NCI-H146 (cell line): ENCODE measurements at places on chromosomes 13 and 19.

GRCh38 chr19:4534836-4535658 is at the start of gene PLIN5:
TSS of gene PLIN5 (minus strand) at chr19:4535224. CDS start at chr19:4534074, 1,150 bp downstream.
- DNase-seq = peak; percentile 92

GRCh38 chr19:3672993-3673392 is 27.3 kb downstream of the PIP5K1C start:
- DNase-seq = no peak

- no peak for DNase-seq
Observed at GRCh38 chr13:48993150-48993549, 17.4 kb downstream of the FNDC3A start.

DNA sequence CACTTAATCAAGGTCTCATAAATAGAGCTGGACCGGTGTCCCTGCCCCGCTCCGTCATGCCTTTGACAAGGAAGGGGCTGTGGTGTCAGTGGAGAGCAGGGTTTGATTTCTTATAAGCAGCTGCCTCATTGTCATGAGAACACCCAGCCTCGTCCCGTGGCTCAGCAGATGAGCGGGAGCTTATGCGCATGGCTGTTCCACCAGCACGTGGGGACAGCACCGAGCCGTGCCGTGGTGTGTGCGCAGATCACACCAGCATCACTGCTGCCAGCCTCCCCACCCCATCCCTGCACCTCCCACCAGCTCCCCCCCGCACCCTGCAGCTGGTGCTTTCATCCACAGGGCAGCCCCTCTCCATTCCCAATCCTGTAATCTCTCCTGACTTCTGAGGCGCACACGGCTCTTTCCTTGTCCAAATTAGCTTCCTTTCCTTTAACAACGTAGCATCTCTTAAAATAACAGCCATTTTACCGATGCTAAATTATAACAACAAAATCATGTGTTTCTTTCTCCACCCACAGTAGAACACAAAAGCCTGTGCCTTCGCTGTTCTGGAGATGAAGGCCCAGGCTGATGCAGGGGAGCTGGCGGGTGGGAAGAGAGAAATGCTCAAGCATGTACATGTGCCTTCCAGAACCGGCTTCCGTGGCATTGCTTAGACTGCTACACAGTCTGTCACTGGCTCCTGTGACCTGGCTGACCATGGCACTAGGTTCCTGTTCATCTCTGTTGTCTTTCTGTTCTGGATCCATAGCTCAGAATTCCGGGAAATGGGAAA is 96.8 kb downstream of the RAB20 start:
- DNase-seq = no peak

DNA sequence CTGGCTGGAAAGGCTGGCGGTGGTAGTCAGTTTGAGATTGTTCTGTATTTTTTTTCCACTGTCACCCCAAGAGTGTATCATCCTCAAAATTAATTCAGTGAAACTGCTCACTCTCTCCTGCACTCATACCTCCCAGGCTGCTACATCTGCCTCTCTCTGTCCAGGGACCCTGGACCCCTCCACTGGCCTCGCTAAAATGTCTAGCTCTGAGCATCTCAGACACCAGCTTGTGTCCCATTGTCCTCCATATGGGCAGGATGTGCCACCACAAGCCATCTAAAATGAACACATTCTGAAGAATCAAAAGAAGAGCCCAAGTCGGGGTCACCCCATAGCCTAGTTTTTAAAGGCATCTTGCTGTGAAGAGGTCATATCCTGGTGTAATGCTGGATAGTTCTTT is 345.5 kb upstream of the TSHZ3 start:
- no peak for DNase-seq

GRCh38 chr19:46478356-46478986 is 7.1 kb upstream of the PNMA8A start:
- peak; percentile 36 for DNase-seq

- DNase-seq = no peak
Observed at GRCh38 chr19:7844951-7845350, 14.9 kb downstream of the EVI5L start.

- DNase-seq = no peak
Observed at GRCh38 chr13:50948601-50949000, 39.0 kb downstream of the RNASEH2B start.

- DNase-seq = no peak
Observed at GRCh38 chr13:44299152-44299943, 74.3 kb upstream of the SERP2 start.

DNA sequence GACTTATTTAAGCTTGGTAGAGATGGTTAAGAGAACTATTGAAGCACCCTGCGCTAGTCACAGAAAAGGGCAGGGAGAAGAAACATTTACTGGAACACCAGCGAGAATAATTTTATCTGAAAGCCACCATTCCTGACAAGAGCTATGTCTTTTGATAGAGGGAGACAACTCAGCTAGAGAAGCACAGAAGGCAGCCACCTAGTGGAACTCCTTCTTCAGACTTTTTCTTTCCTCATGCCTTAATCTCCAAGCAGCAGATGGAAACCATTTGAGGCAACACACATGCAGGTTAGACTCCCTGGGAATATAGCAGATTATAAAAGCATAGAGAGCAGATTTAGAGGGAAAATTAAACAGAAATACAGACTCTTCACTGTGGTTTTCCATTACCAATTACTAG is 813.4 kb downstream of the SLITRK6 start:
- DNase-seq = no peak
